ENCODE measurements at places on chromosomes 3 and 15.

DNA sequence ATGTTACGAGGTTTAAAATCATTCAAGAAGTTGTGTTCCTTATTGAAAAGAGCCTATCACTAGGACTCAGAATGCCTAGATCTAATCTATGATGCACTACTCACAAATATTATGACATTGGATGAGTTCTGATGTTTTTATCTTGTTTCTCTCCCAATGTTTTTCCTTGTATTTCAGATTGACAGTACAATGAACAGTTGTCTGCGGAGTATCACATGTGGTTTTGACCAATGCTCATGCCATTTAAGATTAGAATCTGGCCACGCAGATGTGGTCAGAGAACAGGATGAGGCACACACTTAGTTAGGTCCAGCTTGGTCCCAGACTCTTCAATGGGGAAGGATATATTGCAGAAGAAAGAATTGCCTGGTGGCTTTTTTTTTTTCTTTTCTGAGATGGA is 25.6 kb upstream of the CCDC50 start:
- no peak for DNase-seq

DNA sequence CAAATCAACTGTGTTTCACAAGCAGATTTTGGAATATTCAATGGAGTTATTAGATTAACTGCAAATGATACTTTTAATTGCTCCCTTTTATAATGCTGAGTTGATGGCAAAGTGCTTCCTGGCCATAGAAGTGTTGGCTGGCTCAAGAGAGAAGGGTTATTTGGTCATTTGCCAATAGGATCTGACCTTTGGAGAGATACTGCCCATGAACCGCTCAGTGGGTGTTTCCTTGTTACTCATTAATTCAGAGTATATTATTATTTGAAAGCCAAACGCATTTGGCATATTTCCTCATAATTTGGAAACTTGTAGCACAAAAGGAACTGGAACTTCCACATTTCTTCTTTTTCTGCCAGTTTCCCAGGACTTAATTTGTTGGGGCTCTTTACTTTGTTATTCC is 234.7 kb downstream of the CDIN1 start:
- DNase-seq: no peak

- no peak for DNase-seq
These were observed 789.0 kb upstream of the ROBO1 start for GRCh38 chr3:80556763-80557162.

- DNase-seq: no peak
These were observed 101.6 kb downstream of the GREM1 start for GRCh38 chr15:32819448-32819847.

- DNase-seq: no peak
These were observed 133.7 kb upstream of the MB21D2 start for GRCh38 chr3:193051314-193051713.

Measured in neuronal stem cell (in vitro differentiated cells).